ENCODE measurements at places on chromosomes 5 and 9.

DNA sequence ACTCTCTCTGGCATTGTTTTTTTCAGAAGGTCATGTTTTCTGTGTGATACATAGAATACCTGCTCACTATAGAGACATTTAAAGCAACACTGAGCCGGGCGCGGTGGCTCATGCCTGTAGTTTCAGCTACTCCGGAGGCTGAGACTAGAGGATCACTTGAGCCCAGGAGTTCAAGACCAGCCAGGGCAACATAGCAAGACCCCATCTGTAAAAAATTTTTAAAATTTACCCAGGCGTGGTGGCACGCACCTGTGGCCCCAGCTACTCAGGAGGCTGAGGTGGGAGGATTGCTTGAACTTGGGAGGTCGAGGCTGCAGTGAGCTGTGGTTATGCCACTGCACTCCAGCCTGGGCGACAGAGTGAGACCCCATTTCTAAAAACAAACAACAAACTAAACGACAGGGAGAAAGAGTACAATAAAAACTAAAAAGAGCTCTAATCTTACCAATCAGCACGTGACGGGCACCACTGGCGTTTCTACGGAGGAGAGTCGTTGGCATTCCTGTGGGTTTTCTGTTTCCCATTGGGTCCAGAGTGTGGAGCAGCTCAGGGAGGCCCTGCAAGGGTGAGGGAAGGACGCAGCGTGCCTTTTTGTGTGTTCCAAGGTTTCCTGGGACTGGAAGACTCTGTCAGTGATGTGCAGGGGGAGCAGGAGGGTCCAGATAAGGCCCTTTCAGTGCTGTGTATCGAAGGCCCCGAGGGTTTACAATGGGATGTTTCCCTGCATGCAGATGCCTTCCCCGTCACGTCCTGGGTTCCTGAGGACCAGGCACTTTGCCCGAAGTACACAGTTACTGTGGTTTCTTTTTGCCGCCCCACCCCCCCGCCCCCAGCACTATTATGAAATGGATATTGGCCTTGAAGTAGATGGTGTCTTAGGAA is 7.2 kb upstream of the RNU6ATAC start:
- no peaks in the 10 kb centered on the region for H3K36me3 ChIP-seq
- H3K27me3 ChIP-seq = peaks cover 10% of the 10 kb centered on the region
- DNase-seq = peak; percentile 60
- H3K4me3 ChIP-seq = no peak overlapping the region

DNA sequence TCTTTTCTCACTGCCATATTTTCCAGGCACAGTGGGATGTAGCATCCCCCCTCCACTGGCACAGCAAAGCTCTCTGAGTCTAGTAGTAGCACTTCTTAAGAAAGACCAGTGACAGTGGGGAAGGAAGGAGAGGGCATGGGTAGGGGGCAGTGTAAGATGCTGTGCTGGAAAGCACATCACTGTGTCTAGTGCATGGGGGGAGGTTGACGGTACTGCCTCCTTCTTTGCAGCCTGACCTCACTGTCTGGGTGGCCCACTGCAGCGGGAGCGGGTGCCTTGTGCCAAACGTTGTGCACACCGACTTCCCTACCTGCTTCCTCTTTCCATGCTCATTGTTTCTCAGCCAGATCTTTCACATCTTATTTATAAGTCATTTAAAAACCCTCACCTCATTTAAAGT is 91.8 kb downstream of the PDE8B start:
- H3K4me3 ChIP-seq = no peak overlapping the region
- no peaks in the 10 kb centered on the region for H3K27me3 ChIP-seq
- peak overlapping the region; percentile 31 for H3K27ac ChIP-seq
- peak; percentile 49 for DNase-seq
- no peaks in the 10 kb centered on the region for H3K36me3 ChIP-seq
- peaks cover 19% of the 10 kb centered on the region for H3K4me1 ChIP-seq

- H3K27me3 ChIP-seq = no peaks in the 10 kb centered on the region
- H3K4me3 ChIP-seq = no peak overlapping the region
- no peak for DNase-seq
- no peak overlapping the region for H3K27ac ChIP-seq
- H3K4me1 ChIP-seq = no peaks in the 10 kb centered on the region
These were observed 399.9 kb downstream of the TMEM161B start for GRCh38 chr5:87868792-87869191.

DNA sequence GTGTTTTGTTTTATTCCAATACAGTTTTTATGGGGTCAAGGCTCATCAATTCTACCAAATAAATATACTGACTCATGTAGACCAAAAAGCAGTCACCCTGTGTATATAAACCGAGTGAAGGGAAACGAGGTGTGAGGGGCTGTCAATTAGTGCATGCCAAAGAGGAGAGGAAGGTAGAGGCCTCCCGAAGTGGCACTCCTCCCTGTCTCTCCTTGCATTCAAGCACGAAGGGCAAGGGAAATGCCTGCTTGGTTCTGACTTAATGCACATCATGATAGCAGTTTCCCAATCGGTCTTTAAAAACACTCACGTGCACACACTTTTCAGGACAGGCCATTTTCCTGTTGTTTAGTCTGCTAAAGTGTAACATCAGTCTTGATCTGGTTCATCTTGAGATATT is 125.6 kb upstream of the SLCO6A1 start:
- H3K27ac ChIP-seq = no peak overlapping the region
- no peaks in the 10 kb centered on the region for H3K27me3 ChIP-seq
- peaks cover 8% of the 10 kb centered on the region for H3K4me1 ChIP-seq
- no peaks in the 10 kb centered on the region for H3K36me3 ChIP-seq
- DNase-seq = no peak

DNA sequence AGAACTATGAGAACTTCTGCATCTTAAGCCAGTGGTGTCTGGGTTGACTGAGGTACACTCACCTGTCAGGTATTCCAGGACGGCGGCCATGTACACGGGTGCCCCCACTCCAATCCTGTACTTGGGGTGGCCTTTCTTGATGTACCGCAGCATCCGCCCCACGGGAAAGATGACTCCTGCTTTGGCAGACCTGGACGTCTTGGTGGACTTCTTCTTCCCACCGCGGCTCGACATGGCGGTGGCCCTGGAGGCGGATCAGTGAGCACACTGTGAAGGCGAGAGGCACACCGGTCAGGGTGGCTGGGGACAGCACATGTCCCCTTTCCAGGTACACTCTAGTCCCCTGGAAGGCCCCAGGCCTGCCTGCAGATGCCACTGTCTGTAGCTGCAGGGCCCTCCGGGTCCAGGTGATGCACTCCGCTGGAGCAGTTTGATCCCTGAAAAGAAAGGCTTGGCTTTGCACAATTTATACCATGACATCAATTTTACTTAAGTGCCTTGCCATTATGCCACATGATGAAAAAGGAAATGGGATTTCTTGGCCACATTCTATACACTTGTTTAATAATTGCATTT is 10.1 kb downstream of the MACROH2A1 start:
- DNase-seq = no peak
- H3K4me3 ChIP-seq = no peak overlapping the region
- H3K36me3 ChIP-seq = peaks cover 83% of the 10 kb centered on the region
- peaks cover 46% of the 10 kb centered on the region for H3K4me1 ChIP-seq

DNA sequence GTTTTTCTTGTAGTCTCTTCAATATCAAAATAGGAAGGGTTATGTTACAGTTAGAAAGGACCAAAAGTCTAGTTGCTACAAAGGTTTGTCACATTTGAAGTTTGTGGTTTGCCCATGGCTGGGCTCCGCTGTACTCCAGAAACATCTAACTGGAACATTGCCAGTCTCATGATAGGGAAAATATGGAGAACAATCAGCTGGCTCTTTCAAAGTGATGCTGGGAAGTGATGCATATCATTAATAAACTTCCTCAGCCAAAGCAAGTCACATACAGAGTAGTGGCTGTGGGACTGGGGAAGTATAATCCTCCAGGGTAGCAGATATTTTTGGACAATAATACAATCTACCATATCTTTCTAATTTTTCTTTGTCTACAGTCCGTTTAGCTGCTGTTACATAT is 8.8 kb downstream of the BTF3 start:
- H3K27ac ChIP-seq = no peak overlapping the region
- peaks cover 55% of the 10 kb centered on the region for H3K36me3 ChIP-seq
- no peak overlapping the region for H3K4me3 ChIP-seq
- H3K27me3 ChIP-seq = no peaks in the 10 kb centered on the region

DNA sequence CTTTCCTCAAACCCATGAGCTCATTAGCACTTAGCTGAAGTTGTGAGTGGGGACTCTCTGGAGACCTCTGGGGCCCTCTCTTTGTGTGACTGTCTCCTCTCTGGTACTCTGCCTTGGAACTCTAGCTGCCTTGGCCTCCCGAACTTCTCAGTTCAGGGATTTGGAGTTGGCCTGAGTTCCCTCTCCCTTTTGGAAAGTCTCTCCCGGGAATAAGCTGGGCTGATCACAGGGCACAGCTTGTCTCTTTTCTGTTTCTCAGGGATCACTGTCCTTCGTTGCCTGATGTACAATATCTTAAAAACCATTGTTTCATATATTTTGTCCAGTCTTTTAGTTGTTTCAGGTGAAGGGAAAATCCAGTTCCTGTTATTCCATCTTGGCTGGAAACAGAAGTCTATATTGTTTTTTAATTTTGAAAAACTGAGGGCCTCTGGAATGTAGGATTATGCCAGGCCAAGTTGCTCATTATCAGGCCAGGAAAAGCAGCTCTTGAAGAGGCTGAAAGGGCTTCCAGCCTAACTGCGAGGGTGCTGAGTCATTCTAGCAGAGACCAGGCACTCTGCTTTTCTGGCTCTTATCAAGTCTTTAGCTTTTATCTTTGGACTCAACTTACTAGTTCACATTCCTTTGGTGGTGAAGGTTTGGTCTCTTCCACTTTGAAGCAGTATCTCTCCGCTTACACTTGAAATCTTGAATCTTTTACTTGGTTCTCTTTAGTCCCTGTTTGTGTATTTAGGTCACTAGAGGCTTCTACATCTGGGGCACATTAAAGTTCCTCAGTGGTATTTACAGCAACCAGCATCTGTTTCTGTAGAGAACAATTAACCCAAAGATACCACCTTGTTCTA is 8.4 kb upstream of the RGS3 start:
- DNase-seq = peak; percentile 69
- H3K36me3 ChIP-seq = no peaks in the 10 kb centered on the region
- H3K27me3 ChIP-seq = no peaks in the 10 kb centered on the region
- H3K4me3 ChIP-seq = no peak overlapping the region
- peaks cover 32% of the 10 kb centered on the region for H3K4me1 ChIP-seq

GRCh38 chr5:68232277-68232676 is 16.7 kb downstream of the PIK3R1 start:
- H3K4me3 ChIP-seq = no peak overlapping the region
- peaks cover 7% of the 10 kb centered on the region for H3K36me3 ChIP-seq
- H3K4me1 ChIP-seq = no peaks in the 10 kb centered on the region
- no peaks in the 10 kb centered on the region for H3K27me3 ChIP-seq

DNA sequence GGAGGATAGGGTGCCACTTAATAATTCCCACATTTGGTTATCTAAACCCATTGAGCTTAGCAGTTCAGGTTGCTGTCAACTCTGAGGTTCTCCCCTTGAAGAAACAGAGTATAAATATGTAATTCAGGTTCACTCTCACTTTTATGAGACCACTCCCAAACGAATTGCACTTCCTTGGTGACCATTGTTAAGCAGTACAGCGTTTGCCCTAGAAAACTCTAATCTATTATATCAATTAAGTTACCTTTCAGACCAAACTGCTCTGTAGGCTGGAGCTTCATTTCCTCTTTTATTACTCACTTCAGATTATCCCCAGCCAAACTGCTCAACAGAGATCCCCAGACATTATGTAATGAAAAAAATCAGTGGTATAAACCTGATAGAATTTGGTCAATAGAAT is 1317.0 kb upstream of the ACO1 start:
- H3K27me3 ChIP-seq = no peaks in the 10 kb centered on the region
- no peaks in the 10 kb centered on the region for H3K4me1 ChIP-seq
- no peak for DNase-seq
- no peaks in the 10 kb centered on the region for H3K36me3 ChIP-seq
- H3K27ac ChIP-seq = no peak overlapping the region
- H3K4me3 ChIP-seq = no peak overlapping the region

DNA sequence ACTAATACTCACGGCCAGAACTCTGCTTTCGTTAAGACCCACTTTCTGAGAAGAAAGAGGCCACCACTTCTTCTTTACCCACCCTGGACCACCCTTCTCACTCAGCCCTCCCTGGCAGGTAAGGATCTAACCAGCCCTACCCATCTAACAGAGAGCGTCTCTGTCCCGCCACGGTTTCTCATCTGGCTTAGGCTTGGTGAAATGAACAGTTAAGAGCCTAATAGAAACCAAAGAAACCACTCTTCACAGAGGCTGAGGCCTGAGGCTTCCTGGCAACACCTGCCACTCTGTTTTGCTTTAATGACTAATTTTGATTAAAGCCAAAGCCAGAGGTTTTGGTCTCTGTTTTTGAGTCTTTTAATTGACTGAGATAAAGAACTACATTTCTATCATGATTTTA is 354.1 kb upstream of the SLC30A5 start:
- H3K4me1 ChIP-seq = no peaks in the 10 kb centered on the region
- H3K27ac ChIP-seq = no peak overlapping the region
- DNase-seq = no peak
- no peak overlapping the region for H3K4me3 ChIP-seq
- H3K27me3 ChIP-seq = no peaks in the 10 kb centered on the region

GRCh38 chr5:23419115-23419514 is 88.3 kb upstream of the PRDM9 start:
- no peak overlapping the region for H3K27ac ChIP-seq
- no peak for DNase-seq
- no peaks in the 10 kb centered on the region for H3K4me1 ChIP-seq
- no peaks in the 10 kb centered on the region for H3K36me3 ChIP-seq

GRCh38 chr5:122015471-122015870 is 53.7 kb downstream of the SRFBP1 start:
- H3K36me3 ChIP-seq = peaks cover 6% of the 10 kb centered on the region
- H3K4me1 ChIP-seq = no peaks in the 10 kb centered on the region
- no peaks in the 10 kb centered on the region for H3K27me3 ChIP-seq
- DNase-seq = no peak

GRCh38 chr5:173429489-173430150 is 101.4 kb upstream of the STC2 start:
- no peak overlapping the region for H3K4me3 ChIP-seq
- DNase-seq = no peak
- no peaks in the 10 kb centered on the region for H3K27me3 ChIP-seq
- H3K4me1 ChIP-seq = no peaks in the 10 kb centered on the region

DNA sequence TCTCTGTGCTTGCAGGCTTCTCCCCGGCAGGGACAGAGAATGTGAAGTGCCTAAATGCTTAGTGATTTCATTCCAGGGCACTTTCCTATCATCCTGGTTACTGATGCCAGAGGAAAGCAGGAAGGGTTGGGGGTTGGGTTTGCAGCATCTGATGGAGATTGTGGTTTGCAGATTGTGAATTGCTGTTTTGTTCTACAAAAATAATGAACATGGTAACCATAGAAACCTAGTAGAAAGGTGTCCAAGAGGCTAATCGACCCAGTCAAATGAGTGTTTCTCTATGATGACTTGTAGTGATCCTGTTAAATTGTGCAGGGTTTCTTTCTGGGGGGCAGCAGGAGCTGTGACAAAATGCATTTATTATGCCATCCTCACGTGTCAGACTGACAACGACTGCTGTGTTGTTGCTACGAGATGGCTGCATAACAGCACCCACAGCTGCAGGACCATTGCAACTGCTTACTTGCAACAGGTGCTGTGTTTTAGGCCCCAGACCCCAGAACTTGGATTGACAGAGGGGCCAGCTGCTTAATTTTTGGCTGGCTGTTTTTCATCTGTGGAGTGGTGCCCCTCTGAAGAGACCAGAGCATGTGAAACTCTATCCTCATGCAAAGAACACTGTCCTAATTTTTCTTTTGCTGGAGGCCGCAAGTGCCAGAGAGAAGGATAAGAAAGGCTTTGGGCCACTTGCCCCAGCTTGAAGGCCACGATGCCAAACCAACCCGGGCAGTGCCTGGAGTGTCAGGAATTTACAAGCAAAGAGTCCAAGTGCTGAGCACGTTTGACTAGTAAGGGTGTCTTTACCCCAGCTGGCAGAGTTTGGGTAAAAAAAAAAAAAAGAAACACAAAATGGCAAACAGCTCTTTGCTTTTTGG is 397.8 kb downstream of the GADD45G start:
- H3K27ac ChIP-seq = no peak overlapping the region
- no peaks in the 10 kb centered on the region for H3K36me3 ChIP-seq
- peaks cover 17% of the 10 kb centered on the region for H3K4me1 ChIP-seq
- DNase-seq = no peak
